Lower lobe of right lung (tissue), 2 donors: ENCODE measurements at places on chromosomes 3 and 15. TPM values are rescaled to one million over a fixed set of nuclear protein-coding genes. Genes with fewer than 3 reads are reported as not detected.

DNA sequence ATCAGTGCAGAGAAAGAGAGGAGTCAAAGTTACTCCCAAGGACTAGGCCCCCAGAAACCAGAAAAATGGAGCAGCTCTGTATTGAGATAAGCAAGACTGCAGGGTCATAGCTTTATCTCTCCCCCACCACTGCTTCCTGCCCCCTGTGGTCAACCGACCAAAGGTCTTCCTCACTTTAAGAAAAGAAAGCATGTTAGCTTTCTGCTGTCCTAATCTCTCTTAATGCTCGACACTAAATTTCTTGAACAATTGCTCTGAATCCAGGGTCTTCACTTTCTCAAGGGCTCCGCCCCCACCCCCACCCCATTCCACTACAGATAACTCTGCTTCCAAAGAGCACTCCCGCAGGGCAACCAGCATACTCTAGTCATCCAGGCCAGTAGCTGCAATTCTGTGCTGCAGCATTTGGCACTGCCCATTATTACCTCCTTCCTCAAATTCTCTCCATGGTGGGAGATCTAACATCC, 31.9 kb downstream of the TNIK start:
- no peak for DNase-seq

- peak; percentile 48 for DNase-seq
Observed at GRCh38 chr3:115512565-115513415, 110.5 kb upstream of the GAP43 start.

- DNase-seq = no peak
Observed at GRCh38 chr3:72559385-72559784, 288.9 kb downstream of the SHQ1 start.

GRCh38 chr3:94095111-94095510, 32.2 kb downstream of the NSUN3 start:
- no peak for DNase-seq

The DPH3 gene
- total RNA-seq = 29.0 TPM

The LOXL1 gene
- total RNA-seq = 7.6 TPM

The RCN2 gene
- 32.8 TPM for total RNA-seq
